ENCODE measurements at places on chromosomes 6 and 20. TPM values are rescaled to one million over a fixed set of nuclear protein-coding genes. Genes with fewer than 3 reads are reported as not detected.

DNA sequence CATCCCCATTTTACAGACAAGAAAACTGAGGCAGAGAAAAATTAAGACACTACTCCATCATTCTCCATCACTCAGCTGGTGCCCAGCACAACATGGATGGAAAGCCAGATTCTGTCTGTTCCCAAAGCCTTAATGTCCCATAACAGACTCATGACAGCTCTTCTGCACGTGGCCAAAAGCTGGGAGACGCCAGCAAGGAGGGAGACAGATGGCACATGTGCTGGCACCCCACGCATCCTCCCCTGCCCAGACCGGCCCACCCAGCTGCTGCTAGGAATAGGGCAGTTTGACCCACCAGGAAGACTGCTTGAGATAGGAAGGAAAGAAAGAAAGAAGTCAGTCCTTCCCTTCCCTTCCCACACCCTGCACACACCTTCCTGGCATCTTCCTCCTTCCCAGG is 96.3 kb downstream of the PREX1 start:
- DNase-seq = no peak

DNA sequence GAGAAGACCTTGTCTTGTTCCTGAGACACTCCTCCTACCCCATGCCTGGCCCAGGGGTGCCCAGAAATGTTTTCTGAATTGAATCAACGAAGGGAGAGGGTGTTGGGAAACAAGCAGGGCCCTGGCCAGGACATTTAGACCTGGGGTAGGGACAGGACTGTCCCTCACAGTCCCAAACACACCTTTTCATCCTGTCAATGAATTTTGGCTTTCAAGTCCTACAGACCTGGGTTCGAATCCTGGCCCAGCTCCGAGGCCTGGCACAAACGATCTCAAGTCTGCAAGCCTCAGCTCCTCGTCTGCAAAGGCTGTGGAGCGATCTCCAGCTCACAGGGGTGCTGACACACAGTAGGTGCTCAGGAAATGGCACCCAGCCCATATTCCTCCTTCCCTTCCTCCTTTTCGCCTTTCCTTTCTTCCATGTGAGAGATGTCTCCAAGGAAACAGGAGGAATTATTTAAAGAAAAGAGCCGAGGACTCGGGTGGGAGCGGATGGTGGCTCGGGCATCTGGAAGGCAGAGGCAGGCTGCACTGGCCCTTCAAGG is 7.3 kb upstream of the DLGAP4 start:
- no peak for DNase-seq

The SMPDL3A gene
- not detected for total RNA-seq

The WFDC8 gene
- total RNA-seq = not detected

The MYB gene
- total RNA-seq = 4.4 TPM

The ADGB gene
- total RNA-seq = not detected

The FRK gene
- 0.07 TPM for total RNA-seq

The RAET1G gene
- total RNA-seq = not detected
